Stimulated activated CD8-positive, alpha-beta memory T cell treated with anti-CD3 and anti-CD28 coated beads, Interleukin-7, amount 100 ng/mL, for 1 hour (primary cell): ENCODE measurements at places on chromosomes 11 and 22.

DNA sequence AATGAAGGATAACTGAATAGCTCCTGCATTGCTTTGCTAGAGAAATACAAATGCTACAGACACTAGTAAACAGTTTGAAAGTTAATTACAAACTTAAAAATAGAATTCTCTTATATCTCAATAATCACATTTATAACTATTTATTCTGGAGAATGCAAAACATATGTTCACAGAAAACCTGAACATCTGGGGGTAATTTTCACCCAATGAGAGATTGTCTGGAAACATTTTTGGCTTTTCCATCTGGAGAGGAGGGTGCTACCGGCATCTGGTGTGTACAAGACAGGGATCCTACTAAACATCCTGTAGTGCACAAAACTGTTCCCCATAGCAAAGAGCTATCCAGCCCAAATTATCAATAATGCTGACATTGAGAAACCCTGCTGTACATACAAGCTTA lies 378.4 kb upstream of the CHORDC1 start:
- no peak for DNase-seq

DNA sequence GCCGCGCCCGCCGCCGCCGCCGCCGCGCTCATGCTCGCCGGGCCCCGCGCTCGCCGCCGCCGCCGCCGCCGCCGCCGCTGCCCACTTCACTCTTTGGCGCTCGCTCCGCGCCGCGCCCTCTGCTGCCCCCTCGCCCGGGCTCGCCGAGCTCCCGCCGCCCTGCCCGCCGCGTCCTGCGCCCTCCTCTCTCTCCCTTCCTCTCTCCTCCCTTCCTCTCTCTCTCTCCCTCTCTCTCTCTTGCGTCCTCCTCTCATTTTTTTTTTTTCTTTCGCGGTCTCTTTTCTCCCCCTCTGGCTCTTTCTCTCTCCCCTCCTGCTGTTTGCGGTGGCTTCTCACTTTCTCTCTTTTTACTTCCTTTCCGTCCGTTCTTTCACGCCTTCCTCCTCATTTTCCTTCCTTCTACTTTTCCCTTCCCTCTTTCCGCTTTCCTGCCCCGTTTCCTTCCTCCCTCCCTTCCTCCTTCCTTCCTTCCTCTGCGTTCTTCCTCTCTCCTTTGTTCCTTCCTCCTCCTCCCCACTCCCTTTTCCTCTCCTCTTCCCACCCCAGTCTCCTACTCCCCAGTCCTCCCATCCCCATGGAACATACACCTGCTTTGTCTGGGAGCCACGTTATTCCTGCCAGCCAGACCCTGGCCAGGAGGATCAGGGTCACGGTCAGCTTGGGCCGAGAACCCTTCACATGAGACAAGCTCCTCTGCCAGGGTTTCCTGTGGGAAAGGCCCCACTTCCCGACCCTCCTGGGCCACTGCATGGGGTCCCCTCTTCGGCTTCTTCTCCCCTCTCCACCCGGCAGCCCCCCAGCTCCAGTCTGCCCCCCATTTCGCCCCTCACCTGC lies 19.3 kb upstream of the SHISAL1 start:
- no peak for DNase-seq

GRCh38 chr11:105204636-105205035 lies 65.1 kb upstream of the CARD18 start:
- no peak for DNase-seq

DNA sequence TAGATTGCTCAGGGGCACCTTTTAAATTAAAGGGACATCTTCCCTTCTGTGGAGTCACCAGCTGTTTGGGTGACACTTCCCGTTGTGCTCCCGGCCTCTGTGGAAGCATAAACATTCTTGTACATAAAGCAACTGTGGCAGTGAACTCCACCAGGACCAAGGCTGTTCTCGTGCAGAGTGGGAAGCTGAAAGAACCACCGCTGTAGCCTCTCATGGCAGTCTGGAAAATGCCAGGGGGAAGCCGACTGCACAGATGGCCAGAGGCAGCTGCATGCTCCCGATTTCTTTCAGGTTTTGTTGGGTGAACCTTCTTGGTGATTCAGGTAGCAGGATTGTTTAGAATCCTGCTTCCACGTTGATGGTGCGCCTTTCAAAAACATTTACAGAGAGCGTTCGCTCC lies 10.3 kb downstream of the UBASH3B start:
- no peak for DNase-seq

GRCh38 chr11:94747601-94748041 lies 20.5 kb upstream of the AMOTL1 start:
- DNase-seq = no peak

GRCh38 chr22:31086703-31087330 lies 5.7 kb downstream of the SMTN start:
- DNase-seq = no peak
